ENCODE measurements at places on chromosomes 12 and 14.

DNA sequence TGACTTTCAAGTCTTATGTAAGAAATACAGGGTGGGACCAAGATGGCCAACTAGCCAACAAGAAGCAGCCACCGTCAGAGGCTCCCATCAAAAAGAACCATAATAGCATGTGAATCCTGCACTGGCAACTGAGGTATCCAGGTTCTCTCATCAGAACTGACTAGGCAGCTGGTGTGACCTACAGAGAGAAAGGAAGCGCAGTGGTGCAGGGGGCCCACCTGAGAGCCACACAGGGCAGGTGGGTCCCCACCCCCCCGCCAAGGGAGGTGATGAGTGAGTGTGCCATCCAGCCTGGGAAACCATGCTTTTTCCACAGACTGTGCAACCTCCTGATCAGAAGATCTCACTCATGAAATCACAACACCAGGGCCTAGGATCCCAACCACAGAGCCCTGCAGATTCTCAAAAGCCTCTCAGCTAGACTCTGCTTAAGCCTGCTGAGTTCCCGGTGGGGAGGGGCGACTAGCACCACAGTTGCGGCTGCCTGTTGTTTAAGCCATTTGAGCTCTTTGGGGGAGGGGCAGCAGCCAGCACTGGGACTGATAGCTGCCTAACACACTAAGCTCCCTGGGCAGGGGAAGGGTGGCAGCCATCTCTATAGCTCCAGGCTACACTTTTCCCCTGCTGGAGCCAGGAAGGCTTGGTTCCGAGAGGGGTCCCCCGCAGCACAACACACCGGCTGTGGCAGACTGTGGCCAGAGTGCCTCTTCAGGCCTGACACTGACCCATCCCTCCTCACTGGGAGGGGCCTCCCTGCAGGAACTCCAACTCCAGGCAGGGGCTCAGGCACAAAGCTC lies 75.3 kb downstream of the GARIN6 start:
- no peak for DNase-seq

DNA sequence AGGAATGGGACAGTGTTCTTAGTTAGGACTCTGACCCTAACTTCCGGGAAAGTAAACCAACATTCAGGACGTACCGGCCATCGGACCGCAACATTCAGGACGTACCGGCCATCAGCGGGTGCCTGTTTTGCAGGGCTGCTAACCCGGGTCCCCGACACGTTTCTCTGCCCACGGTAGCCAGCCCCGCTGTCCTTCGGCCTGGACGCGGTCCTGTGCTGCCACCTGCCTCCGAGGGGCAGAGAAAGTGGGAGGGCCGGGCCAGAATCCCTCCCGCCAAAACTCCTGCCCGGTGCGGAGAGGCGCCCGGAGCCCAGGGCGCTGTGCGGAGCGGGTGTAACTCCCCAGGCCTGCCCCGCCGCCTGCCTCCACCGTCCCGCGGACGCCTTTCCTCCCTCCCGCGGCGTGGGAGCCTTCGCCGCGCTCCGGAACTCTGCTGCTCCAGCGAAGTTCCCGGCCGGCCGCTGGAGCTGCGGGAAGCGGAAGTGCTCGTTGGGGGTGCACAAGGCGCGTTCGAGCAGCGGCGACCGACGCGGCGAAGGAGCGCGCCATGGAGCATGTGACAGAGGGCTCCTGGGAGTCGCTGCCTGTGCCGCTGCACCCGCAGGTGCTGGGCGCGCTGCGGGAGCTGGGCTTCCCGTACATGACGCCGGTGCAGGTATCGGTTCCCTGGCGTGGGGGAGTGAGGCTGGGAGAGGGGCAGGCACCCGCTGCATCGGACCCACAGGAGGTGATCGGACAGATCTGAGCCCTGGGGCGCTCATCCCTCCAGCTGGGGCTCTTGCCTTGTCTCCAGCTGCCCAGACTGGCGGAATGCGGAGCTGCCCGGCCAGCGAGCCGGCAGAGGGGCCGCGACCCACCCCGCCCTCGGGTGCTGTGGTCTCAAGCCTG lies at the start of gene DDX55:
Gene DDX55 (plus strand): TSS at position 498 of the 888 bp plus-strand sequence. CDS start 50 bp downstream, at position 548.
- peak; percentile 85 for DNase-seq

GRCh38 chr14:44736326-44736725 lies 225.4 kb downstream of the KLHL28 start:
- DNase-seq: no peak

- DNase-seq: no peak
Measured at GRCh38 chr14:99520571-99521081, 39.4 kb downstream of the CCNK start.

DNA sequence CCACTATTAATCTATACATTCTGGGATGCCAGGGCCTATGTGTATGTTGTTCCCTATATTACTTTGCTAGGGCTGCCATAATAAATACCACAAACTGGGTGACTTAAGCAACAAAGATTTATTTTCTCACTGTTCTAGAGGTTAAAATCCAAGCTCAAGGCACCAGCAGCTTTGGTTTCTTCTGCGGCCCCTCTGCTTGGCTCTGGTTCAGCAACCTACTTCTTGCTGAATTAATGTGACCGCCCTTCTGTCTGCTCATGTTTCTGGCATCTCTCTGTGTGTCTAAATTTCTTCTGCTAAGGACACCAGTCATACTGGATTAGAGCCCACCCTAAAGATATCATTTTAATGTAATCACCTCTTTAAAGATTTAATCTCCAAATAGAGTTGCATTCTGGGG lies 84.7 kb downstream of the ZNF664 start:
- no peak for DNase-seq

GRCh38 chr12:111426344-111427185 lies 20.8 kb downstream of the SH2B3 start:
- no peak for DNase-seq

DNA sequence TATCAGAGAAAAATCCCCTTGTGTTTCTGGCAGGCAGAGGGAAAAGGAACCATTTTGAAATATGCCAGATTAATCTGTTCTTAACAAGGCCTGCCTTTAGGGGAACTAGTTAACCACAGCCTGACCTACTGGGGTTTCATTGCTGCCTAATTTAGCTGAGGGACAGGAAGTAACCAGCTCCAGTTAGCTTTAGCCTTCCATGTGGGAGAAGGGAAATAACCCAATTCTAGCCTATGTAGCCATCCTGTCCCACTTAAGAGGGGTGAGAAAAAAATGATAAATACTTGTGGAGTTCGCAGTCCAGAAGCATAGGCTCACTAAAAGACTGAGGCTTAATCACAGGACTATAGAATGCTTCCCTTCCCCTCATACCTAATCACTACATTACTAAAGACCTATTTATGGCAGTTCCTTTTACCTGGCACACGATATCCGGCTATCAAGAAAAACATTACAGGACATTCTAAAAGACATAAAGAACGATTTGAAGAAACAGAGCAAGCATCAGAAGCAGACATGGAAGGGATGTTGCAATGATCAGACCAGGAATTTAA lies 22.8 kb downstream of the COX8C start:
- no peak for DNase-seq

- no peak for DNase-seq
Measured at GRCh38 chr12:62963486-62964041, 28.6 kb upstream of the PPM1H start.

- DNase-seq: no peak
Measured at GRCh38 chr12:110107369-110108281, 16.5 kb upstream of the IFT81 start.

DNA sequence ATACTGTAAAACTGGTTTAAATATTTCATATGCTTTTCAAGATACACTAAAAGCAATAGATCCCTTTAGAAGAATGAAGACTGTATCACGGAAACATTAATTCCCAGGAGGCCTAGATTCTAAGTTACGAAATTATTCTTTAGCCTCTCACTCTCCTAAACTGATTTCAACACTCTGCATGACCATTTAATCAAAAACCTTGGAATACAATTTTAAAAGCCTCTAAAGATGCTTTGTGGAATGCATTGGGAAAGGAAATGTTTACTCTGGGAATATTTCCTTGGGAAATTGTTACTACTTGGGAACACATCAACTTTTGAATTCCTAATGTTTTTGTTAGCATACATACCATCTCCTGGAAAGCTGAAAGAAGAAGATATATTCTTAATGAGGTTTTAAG lies 255.7 kb upstream of the FAR2 start:
- no peak for DNase-seq

- no peak for DNase-seq
Measured at GRCh38 chr12:27064397-27065342, 17.7 kb downstream of the C12orf71 start.

GRCh38 chr12:101939856-101940265 lies 62.5 kb downstream of the DRAM1 start:
- DNase-seq: no peak

- DNase-seq: peak; percentile 48
Measured at GRCh38 chr12:989751-990660, 1.0 kb upstream of the ERC1 start.

DNA sequence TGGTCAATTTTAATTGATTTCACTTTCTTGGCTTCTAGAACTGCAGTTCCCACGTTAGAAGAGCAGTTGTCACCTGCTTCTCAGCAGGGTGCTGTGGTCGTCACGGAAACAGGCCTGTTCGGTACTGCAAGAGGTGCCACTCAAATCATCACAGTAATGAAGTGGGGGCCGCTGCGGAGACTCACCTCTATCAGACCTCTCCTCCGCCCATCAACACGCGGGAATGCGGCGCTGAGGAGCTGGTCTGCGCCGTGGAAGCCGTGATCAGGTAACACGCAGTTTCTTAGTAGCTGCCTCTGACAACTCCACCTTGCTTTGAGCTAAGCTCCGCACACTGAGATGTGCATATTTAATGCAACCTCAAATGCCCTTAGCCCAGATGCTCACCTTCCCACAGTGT lies 107.2 kb downstream of the UNC79 start:
- no peak for DNase-seq

- DNase-seq: no peak
Measured at GRCh38 chr12:99027055-99027393, 381.9 kb downstream of the APAF1 start.

DNA sequence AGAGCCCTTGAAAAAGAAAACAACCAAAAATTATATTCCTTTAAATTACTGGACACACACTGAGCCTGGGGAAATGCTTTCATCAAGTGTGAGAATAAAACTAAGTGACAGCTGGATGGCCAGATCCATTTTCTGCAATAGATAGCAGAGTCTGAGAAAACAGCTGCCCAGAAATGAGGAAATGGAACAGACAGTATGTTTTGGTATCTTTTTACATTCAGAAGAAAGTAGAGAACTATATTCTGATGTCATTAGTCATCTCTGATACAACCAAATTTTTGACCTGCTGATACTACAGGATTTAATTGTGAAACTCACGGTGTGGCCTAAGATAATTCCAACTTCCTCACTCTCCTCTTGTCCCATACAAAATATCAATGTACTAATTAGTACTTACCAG lies 78.2 kb downstream of the HMGA2 start:
- no peak for DNase-seq

DNA sequence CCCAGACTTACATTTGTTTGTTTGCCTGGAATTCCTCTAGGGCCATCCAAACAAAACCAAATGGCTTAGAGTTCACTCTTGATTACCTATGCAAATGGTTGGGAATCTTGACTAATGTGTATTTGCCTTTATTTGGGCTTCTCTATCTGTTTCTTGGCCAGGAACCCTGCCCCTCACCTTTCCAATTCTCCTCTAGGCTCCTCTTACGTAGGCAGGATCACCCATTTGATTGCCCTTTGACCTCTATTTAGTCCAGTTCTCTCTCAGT lies 123.0 kb upstream of the DYRK2 start:
- DNase-seq: no peak

DNA sequence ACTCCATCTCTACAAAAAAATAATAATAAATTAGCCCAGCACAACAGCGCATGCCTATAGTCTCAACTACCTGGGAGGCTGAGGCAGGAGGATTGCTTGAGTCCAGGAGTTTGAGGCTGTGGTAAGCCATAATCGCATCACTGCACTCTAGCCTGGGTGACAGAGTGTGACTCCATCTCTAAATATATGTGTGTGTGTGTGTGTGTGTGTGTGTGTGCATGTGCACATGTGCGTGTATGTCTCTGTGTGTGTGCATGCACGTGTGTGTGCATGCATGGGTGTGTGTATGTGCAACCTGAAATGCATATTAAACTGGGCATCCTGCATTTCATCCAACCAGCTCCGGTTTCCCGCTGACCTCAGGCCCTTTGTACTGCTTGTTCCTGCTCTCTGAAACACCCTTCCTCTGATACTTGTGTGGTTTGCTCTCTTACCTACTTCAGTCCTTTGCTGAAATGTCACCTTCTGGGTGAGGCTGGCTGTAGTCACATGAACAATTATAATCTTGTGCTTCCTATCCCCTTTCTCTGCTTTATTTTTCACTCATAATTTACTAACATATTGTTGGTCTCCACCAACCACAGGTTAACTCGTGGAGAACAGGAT lies 46.9 kb downstream of the PHLDA1 start:
- DNase-seq: no peak

DNA sequence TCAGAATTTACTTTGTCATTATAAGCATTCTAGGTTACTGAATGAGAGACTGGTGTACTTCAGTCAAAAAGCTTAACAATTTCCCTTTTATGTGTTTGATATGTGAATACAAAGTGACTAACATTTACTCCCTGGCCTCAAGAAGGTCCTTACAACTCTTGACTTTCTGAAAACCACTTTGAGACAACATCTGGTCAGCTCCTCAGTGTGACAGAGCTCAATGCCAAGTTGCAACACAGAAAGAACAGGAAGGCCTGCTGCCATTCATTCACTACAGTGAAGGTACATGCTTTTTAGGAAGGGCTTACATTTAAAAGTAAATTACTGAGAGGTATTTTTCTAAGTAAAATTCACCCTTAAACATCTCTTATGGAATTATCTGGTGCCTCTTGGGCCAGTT lies 2.3 kb upstream of the NAA30 start:
- no peak for DNase-seq

GRCh38 chr14:99242816-99243721 lies 28.9 kb downstream of the BCL11B start:
- no peak for DNase-seq

DNA sequence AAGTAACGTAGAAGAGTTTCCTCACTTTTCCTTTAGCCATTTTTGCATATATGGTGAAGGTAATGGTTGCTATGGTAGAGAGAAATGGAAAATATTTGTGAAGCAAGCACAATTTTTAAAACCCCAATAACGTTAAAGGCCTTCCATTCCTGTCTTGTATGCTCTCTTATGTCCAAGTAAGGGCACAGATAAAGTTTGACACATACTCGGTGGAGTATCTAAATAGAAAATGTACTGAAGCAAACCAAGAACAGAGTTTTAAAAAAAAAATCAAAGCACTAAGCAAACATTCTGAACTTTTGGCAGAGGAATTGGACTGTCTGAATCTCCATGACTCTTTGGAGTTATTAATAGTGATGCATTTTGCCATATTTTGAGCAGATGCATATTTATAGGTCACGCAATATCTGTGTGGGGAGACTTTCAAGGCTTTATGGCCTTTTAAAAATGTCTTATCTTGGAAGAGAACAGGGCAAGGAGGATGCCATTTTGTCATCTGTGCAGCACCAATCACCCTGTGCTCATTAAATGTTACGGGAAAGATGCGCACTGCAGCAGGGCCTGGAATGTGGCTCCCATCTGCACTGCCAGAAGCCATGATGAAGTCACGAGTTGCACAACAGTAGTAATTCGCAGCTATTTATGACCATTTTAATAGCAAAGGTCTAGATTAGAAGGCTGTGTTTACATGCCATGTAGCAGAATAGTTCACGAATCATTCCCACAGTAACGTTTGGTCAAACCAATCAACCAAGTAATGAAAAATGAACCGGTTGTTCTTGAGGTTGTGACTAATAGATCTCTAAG lies 23.3 kb upstream of the AMIGO2 start:
- no peak for DNase-seq

All from posterior cingulate gyrus (tissue), 11 donors.